Activated naive CD8-positive, alpha-beta T cell treated with anti-CD3 and anti-CD28 coated beads, Interleukin-2, amount 10 ng/mL, durations not matched to agents 7 days and 5 days (primary cell): ENCODE measurements at places on chromosomes 12 and 14.

GRCh38 chr14:104307246-104307626, 168.8 kb downstream of the KIF26A start:
- no peaks in the 10 kb centered on the region for H3K36me3 ChIP-seq
- DNase-seq, result no peak
- no peak overlapping the region for H3K27ac ChIP-seq

DNA sequence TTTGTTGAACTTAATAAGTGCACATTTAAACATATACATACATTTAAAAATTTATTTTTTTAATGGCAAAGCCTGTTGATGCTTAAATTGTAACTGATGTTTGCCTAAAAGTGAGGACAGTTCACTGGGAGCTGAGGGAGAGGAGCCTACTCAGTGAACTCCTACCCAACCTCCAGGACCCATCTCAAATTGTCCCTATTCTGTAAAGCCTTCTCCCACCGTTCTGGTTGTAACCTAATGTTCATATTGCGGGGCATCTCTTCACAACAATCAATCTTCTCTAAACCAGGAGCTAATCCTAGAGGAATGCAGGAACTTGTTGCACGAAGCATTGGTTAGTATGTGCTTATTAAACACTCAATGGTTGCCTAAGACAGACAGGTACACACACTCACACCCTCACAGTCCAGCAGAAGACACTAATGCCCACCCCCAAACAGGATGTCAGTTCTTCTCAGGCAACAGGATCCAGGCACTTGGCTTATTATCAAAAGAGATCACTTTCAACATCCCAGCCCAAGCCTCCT, 1.8 kb downstream of the CLMN start:
- H3K4me3 ChIP-seq, result peak overlapping the region; percentile 40
- peaks cover 25% of the 10 kb centered on the region for H3K27me3 ChIP-seq
- peaks cover 24% of the 10 kb centered on the region for H3K4me1 ChIP-seq
- H3K27ac ChIP-seq, result no peak overlapping the region

- peak overlapping the region; percentile 77 for H3K4me3 ChIP-seq
- H3K4me1 ChIP-seq, result peaks cover 30% of the 10 kb centered on the region
- no peaks in the 10 kb centered on the region for H3K27me3 ChIP-seq
- peak overlapping the region; percentile 85 for H3K27ac ChIP-seq
- peaks cover 26% of the 10 kb centered on the region for H3K36me3 ChIP-seq
Observed at GRCh38 chr14:91998667-91999570, 40.9 kb downstream of the TRIP11 start.

DNA sequence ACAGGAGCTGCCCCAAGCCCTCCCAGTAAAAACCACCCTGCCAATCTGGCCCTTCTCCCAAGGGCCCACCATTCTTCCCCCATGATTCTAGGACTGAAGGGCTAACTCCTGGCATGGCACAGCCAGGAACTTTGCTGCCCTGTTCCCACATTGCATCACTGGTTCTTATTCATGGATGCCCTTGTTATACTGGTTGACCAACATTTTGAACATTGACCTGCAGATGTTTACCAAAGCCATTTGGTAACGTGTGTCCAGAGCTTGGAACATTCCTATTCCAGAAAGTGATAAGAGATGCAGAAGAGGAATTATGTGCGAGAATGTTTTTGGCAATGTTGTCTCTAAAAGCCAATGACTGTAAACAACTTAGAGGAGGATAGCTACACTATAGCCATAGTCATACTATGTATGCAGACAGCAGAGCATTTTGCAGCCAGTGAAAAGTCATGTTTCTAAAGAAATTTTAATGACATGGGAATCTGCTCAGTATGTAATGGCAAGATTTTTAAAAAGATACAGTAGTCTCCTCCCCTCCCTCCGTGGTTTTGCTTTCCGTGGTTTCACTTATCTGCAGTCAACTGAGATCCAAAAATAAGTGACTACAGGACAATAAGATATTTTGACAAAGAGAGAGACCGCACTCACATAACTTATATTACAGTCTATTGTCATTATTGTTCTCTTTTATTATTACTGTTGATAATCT, 108.8 kb downstream of the DAAM1 start:
- peaks cover 41% of the 10 kb centered on the region for H3K4me1 ChIP-seq
- H3K4me3 ChIP-seq, result peak overlapping the region; percentile 42
- H3K27me3 ChIP-seq, result no peaks in the 10 kb centered on the region
- no peak overlapping the region for H3K27ac ChIP-seq

- H3K27me3 ChIP-seq, result no peaks in the 10 kb centered on the region
- H3K4me3 ChIP-seq, result no peak overlapping the region
- H3K4me1 ChIP-seq, result peaks cover 41% of the 10 kb centered on the region
- peaks cover 33% of the 10 kb centered on the region for H3K36me3 ChIP-seq
- H3K27ac ChIP-seq, result no peak overlapping the region
Observed at GRCh38 chr12:113228394-113229028, 7.2 kb downstream of the TPCN1 start.

DNA sequence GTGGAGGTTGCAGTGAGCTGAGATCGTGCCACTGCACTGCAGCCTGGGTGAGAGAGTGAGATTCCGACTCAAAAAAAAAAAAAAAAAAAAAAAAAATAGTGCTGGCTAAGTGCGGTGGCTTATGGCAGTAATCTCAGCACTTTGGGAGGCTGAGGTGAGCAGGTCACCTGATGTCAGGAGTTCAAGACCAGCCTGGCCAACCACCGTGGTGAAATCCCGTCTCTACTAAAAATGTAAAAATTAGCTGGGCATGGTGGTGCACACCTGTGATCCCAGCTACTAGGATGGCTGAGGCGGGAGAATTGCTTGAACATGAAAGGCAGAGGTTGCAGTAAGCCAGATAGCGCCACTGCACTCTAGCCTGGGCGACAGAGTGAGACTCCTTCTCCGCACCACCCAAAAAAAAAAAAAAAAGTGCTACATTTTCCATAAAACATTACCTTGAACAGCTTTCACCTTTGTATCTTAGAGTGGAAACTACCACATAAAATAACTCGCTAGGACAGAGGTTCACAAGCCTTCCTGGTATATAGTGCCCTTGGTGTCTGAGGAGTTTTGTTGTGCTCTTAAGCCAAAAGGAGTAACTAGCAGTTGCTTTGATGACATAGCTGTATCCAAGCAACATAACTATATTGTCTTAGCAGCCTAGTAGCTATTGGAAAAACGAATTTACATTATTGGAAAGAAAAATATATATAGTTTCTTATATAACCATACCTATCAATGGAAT, 11.1 kb downstream of the PTGES3 start:
- H3K4me3 ChIP-seq, result no peak overlapping the region
- DNase-seq, result peak; percentile 18
- peaks cover 33% of the 10 kb centered on the region for H3K4me1 ChIP-seq
- peaks cover 24% of the 10 kb centered on the region for H3K36me3 ChIP-seq
- H3K27ac ChIP-seq, result no peak overlapping the region
- no peaks in the 10 kb centered on the region for H3K27me3 ChIP-seq

DNA sequence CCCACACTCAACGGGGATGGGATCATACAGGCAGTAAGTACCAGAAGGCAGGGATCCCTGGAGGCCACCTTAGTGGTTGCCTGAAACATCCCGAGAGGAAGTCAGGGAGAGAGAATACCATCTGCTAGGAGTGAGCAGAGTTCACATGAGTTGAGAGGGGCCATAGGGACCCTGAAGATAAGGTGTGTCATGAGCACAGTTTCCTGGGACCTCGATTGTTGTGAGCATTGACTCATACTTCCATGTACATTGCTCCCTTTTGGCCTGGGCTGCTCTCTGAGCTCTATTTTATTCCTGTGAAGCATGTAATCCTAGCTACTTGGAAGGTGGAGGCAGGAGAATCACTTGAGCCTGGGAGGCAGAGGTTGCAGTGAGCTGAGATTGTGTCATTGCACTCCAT, 120.5 kb downstream of the TBC1D30 start:
- H3K4me1 ChIP-seq, result peaks cover 4% of the 10 kb centered on the region
- H3K27me3 ChIP-seq, result peaks cover 12% of the 10 kb centered on the region
- no peak overlapping the region for H3K4me3 ChIP-seq
- DNase-seq, result no peak
- H3K36me3 ChIP-seq, result no peaks in the 10 kb centered on the region
- no peak overlapping the region for H3K27ac ChIP-seq

GRCh38 chr12:93430280-93430679, 11.5 kb downstream of the UBE2N start:
- H3K4me1 ChIP-seq, result peaks cover 44% of the 10 kb centered on the region
- no peak overlapping the region for H3K27ac ChIP-seq
- H3K27me3 ChIP-seq, result no peaks in the 10 kb centered on the region
- no peak overlapping the region for H3K4me3 ChIP-seq
- H3K36me3 ChIP-seq, result peaks cover 14% of the 10 kb centered on the region

DNA sequence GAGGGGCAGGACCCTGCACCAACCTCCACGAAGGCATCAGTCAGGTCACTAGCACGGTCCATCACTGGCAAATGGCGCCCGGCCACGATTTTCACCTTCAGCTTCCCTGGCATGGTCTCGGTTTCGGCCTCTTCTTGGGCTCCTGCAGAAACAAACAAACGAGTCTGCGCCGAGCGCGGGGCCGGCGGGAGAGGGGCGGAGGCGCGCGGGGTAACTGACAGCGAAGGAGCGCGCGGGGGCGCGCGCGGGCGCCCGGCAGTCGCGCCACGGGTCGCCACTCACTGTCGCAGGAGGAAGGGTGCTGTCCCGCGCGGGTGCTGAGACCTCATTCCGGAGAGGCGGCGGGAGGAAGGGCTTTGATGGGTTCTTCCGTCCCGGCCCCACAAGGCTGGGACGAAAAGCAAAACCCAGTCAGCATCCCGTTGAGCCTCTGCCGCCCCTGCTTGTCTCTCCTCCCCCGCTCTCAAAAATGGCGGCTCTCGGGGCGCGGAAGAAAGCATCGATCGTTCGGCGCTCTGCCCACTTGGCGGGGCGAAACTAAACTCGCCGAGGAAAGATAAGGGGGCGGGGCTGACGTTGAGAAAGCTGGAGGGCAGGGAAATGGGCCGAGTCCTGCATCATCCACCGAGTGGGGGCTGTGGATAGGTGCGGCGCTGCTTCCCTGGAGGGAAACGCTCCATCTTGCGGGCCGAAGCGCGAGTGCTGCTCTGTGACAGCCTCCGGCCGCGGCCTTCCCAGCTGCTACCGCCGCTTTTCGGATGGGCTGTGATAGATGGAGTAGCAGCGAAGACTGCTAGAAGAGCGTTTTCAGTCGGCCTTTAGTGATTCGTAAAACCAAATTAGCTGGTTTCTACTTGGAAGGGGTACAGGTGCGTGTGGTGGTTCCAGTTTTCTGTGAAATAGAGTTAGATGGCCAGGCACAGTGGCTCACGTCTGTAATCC, at the start of gene C2CD5:
Gene C2CD5, minus strand, starts transcription at position 505 of the 942 bp plus-strand sequence. Its CDS starts 392 bp downstream, at position 113.
- peaks cover 28% of the 10 kb centered on the region for H3K4me1 ChIP-seq
- H3K4me3 ChIP-seq, result peak within 1 kb of the TSS; percentile 96
- peaks cover 19% of the 10 kb centered on the region for H3K36me3 ChIP-seq

DNA sequence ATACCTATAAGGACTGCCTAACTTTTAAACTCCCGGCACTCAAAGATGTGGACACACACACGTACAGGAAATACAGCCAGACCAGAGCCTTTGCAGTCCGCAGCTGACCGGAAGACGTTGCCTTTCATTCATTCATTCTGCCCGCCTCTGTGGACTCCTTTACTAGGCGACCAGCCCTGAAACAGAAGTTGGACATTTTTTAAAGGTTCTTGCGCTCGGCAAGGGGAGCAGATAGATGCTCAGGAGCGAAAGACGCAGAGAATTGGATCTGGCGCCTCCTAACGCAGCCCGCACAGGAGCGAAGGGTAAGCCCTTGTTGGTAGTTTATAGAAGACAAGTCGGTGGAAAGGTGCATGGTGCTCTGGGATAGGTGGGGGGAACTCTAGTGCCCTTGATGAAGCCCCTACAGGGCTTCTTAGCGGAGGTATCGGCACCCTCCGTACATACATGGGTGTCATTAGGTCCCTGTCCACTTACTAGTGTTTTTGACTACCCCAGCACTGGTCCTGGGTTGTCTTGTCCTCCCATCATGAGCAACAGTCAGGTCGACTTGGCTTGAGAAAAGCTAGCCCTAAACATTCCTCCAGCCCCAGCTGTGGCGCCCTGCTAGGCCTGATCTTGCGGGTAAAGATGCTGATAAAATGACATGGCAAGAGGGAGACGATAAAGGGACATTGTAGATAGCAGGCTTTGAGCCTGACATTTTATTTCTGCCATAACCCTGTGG, at the start of gene KDM2B:
Gene KDM2B, minus strand, starts transcription at position 65 of the 727 bp plus-strand sequence. CDS start 112 bp downstream, outside the sequence.
- DNase-seq, result peak; percentile 49
- H3K4me3 ChIP-seq, result peak within 1 kb of the TSS; percentile 93
- H3K27ac ChIP-seq, result peak within 1 kb of the TSS; percentile 98
- H3K36me3 ChIP-seq, result peaks cover 2% of the 10 kb centered on the region
- peaks cover 34% of the 10 kb centered on the region for H3K4me1 ChIP-seq

DNA sequence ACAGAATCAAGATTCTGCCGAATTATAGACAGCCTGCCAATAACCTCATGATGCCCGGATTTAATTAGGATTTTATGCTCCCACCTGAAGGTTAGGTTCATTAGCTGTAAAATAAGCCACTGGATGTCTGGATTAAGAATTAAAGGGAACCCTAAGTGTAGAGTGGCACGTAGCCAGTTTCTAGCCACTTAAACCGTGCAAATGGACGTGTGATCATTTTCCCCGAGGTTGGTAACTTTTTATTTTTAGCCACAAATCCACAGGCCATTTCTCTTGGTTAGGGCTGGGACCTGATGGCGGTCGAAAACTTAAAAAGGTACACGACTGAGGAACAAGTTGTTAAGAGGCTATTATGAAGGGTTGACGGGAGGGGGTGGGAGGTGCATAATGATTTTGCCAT, 127.3 kb upstream of the TMPO start:
- DNase-seq, result no peak
- no peak overlapping the region for H3K4me3 ChIP-seq
- H3K27me3 ChIP-seq, result peaks cover 13% of the 10 kb centered on the region
- H3K27ac ChIP-seq, result no peak overlapping the region
- no peaks in the 10 kb centered on the region for H3K4me1 ChIP-seq
